ENCODE measurements at places on chromosomes 5 and 9.

DNA sequence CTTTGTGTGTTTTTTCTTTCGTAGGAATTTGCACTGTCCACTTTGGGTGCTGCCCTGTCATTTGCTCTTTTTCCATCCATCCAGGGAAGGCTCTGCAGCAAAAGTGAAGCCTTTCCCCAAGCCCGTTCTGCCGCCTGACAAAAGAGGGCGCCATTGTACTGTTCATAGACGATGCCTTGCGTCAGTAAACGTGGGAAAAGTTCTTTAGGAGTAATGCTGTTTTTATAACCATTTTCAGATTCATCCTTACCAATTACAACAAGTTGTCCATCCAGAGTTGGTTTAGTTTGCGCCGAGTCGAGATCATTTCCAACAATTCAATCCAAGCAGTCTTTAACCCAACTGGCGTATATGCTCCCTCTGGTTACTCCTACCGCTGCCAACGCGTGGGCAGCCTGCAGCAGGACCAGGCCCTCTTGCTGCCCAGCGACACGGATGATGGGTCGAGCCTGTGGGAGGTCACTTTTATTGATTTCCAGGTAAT lies 34.3 kb upstream of the RPS23 start:
- DNase-seq = no peak

- no peak for DNase-seq
Observed at GRCh38 chr5:181160152-181160754, 12.9 kb downstream of the OR2V2 start.

DNA sequence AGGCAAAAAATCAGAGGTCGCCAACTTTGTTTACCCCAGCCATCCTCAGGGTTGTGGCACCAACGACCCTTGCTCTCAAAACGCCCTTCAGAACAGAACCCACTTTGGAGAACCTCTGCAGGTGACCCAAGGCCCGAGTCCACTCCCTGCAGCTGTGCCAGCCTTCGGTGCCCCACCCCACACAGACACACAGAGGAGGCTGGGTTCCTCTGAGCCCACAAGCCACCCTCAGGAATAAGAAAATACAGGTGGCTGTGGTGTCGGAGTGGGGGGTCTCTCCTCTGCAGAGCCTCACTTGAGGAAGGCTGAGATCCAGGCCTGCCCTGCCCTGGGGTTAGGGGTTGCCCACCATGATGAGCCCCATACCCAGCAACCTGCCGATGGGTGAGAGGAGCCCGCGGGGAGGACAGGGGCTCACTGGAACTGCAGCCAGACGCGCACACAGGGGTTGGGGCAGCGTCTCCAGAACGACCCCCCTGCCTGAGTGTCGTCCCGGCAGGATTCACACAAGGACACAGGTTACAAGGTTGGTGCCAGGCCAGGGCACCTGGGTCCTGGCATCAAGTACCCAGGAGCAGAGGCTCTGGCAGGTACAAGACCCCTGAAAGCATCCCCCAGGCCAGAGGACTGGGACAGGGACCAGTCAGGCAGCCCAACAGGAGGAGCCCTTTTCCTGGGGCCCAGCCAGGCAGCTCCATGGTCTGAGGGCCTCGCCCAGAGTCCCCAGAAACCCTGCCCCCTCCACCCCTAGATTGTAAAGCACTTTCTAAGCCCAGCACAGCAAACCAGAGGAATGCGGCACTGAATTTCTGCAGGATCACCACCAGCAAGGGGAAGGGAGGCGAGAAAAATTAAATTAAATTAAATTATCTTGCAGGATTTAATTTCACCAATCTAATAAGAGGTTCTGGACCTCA lies 40.0 kb downstream of the NACC2 start:
- DNase-seq = no peak

- no peak for DNase-seq
Observed at GRCh38 chr5:29899583-29899982, 1293.9 kb upstream of the CDH6 start.

DNA sequence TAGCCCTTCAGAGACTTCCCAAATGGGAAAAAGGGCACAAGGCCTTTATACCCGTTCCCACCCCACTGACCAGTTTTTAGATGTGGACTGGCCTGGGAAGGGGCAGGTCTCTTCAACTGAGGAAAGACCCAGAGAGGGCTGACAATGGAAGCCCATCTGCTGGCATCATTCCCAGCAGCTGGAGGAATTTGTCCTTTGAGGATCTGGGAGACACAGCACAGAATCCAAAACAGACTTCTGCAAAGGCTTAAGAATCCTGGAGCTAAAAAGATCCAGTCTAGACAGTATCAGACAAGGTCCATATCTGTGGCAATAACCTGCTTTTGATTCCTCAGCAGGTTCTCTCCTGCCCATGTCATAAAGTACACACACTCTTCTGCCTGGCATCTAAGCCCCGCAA lies 329.2 kb downstream of the TMEM167A start:
- DNase-seq = no peak
